ENCODE measurements at places on chromosomes 4 and X. TPM values are rescaled to one million over a fixed set of nuclear protein-coding genes. Genes with fewer than 3 reads are reported as not detected.

Gene YIPF7
- total RNA-seq: not detected

Gene CYLC1
- total RNA-seq: not detected

Gene CNKSR2
- 0.66 TPM for total RNA-seq

Gene EREG
- total RNA-seq: 0.33 TPM

Gene TMEM31
- not detected for total RNA-seq

Gene TBX22
- total RNA-seq: not detected

Gene OTC
- total RNA-seq: not detected

Gene COL4A6
- total RNA-seq: 1.5 TPM

Gene UXT
- 105 TPM for total RNA-seq

Gene RIBC1
- 0.99 TPM for total RNA-seq

Measured in smooth muscle cell of trachea (primary cell).